ENCODE measurements at places on chromosomes 16 and 17.

GRCh38 chr17:66837885-66838665 is 3.2 kb downstream of the CACNG5 start:
- DNase-seq, result no peak

- no peak for DNase-seq
Measured at GRCh38 chr17:79517827-79518584, 92.8 kb downstream of the RBFOX3 start.

DNA sequence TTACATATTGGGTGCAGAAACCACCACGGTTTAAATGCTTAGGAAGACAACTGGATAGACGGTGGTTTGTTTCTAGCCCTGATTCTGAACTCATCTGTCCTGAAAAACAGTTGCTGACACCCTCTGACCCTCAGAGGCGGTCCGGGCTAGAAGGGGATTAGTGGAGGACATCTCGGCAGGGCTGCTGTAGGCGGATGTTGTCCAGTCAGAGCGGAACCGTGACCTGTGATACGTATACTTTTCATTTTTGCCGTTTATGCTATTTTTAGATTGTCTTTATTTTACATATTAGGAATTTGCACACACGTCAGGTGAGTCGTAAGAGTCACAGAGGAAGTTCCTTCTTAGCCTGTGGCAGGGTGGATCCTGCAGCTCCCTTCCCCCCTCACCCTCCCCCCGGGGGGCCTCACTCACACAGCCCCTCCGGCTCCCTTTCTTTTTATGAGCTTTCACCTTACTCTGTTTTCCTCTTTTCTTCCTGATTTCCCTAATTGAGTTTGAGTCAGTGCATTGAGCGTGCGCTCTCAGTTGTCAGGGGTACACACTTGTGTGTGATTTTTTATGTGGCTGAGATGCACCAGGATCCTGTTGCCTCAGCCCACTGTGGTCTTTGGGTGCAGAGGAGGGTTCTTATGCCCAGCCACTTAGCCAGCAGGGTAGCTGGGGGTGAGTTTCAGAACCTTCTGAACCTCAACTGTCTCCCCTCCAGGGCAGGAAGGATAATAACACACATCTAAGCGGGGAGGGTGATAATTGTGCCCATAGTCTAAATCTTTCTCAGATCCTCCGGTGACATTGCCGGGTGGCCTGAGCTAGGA is 211.1 kb upstream of the CHMP6 start:
- no peak for DNase-seq

GRCh38 chr16:29900888-29901606 is 759 bp downstream of the ASPHD1 start:
- DNase-seq, result no peak

GRCh38 chr17:51091635-51092034 is 29.0 kb downstream of the SPAG9 start:
- no peak for DNase-seq

DNA sequence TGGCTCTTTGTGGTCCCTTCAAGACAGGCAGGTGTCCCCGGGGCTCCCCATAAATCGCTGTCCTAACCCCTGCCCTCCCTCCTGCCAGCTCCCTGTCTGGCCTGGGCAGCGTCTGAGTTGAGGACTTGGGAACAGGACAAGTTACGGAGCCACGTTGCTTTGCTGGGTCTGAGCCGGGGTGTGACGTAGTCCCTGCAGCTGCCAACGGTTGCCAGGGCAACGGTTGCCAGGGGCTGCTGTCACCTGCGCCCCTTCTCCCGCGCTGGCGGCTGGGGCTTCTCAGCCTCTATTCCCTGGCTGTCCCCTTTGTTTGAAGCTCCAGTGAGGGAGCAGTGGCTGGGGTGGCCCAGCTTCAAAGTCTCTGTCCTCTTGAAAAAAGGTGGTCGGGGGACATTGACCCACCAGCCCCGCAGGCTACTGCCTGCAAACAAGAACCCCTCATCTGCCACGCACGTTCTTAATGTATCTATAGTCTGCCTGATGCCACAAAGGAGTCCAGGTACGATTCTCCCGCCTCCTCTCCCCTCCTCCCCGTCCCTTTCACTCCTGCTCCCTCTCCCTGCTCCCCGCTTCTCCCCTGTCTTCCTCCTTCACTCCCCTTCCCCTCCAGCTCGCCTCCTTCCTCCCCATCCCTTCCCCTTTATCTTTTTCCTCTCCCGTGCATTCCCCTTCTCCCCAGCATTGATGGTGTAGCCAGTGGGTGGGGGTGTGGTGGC is 10.9 kb downstream of the ADGRG1 start:
- peak; percentile 41 for DNase-seq

GRCh38 chr17:5522476-5522875 is 36.1 kb downstream of the MIS12 start:
- no peak for DNase-seq

GRCh38 chr17:63537991-63538692 is 12.1 kb upstream of the DCAF7 start:
- no peak for DNase-seq

GRCh38 chr16:21321736-21322135 is 43.6 kb upstream of the CRYM start:
- no peak for DNase-seq

GRCh38 chr17:78933959-78934568 is 8.9 kb upstream of the TIMP2 start:
- DNase-seq, result peak; percentile 95

DNA sequence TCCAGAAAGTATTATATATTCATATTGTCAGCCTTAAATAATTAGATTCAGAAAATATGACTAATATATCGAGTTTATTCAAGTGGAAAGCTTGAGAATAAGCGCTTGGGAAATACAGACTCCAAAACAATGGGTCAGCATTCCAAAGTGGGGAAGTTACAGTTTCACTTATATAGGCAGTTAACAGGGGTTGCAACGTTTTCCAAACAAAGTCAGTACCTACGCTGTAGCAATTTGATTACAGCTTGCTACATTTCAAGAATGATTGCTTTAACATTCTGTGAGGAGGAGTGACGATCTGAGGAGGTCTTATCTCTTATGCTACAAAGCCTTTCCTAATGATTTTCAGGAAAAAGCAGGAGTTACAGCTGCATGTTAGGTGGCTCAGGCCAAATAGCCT is 34.2 kb upstream of the HS3ST3A1 start:
- DNase-seq, result no peak

DNA sequence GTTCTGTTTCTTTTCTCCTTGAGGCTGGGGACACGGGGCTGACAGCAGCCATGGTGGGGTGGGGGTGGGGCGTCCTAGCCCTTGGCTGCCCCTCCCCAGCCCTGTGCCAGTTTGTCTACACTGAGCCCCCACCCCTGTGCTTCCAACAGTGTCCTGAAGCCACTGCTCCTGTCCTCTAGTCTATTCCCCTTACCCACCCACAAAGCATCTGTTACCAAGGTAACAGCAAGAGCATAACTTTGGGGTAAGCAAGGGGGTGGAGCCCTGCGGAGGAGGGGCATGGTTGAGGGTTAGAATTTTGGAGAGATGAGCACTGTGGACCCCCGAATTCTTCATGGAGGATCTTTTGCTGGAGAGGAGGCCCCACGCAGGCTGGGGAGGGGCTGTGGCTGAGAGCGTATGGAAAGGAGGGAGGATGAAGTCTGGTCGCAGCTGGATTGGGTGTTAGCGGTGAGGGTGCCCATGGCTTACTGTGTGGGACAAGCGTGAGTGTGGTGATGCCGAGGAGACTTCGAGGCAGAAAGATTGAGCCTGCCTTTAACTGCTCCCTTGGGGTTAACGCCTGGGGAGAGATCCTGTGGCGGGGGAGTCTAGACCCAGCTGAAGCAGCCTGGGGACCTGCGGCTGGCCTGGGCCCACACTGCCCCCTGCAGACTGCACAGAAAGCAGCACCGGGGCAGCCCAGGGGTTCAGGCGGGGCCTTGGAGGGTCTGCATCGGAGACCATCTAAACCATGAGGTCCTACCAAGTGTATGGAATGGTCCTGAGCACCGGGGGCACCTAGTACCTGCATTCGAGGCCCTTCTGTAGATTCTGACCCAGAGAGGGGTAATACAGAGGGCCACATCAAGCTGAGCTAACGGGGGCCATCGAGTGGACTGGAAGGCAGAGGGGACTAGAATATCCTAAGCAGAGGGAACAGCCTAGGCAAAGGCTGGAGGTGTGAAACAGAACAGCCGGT is 6.1 kb upstream of the STAC2 start:
- DNase-seq, result peak; percentile 40

GRCh38 chr17:53822764-53823163 is at the start of gene KIF2B:
TSS of gene KIF2B (plus strand) at chr17:53822927. CDS start at chr17:53823034, 107 bp downstream.
- DNase-seq, result no peak

GRCh38 chr16:52492789-52493357 is 54.1 kb downstream of the TOX3 start:
- no peak for DNase-seq

- peak; percentile 43 for DNase-seq
Measured at GRCh38 chr17:77281122-77281903, 140.5 kb downstream of the SEC14L1 start.

DNA sequence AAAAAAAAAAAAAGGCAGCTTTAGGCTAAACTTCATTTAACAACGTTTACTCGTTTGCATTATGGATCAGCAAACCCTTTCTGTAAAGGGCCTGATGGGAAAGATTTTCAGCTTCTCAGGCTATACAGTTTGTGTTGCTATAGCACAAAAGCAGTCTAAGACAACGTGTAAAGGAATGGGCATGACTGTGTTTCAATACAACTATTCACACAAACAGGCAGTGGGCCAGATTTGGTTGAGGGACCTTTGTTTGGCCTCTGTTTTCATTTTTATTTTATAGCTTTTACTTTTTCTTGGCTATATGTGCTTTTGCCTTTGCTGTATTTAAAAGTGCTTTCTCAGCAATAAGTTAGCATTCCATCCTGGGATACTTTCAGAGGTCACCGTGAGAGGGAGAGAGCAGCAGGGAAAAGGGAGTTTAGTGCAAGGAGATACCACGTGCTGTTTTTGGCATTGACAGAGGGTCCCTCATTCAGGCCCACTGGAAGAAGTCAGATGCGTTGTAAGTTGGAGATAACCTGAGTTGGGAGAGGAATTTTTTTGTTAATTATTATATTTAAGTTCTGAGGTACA is 335.6 kb downstream of the UTP18 start:
- no peak for DNase-seq

GRCh38 chr17:80408872-80409271 is 6.1 kb upstream of the ENDOV start:
- DNase-seq, result no peak

DNA sequence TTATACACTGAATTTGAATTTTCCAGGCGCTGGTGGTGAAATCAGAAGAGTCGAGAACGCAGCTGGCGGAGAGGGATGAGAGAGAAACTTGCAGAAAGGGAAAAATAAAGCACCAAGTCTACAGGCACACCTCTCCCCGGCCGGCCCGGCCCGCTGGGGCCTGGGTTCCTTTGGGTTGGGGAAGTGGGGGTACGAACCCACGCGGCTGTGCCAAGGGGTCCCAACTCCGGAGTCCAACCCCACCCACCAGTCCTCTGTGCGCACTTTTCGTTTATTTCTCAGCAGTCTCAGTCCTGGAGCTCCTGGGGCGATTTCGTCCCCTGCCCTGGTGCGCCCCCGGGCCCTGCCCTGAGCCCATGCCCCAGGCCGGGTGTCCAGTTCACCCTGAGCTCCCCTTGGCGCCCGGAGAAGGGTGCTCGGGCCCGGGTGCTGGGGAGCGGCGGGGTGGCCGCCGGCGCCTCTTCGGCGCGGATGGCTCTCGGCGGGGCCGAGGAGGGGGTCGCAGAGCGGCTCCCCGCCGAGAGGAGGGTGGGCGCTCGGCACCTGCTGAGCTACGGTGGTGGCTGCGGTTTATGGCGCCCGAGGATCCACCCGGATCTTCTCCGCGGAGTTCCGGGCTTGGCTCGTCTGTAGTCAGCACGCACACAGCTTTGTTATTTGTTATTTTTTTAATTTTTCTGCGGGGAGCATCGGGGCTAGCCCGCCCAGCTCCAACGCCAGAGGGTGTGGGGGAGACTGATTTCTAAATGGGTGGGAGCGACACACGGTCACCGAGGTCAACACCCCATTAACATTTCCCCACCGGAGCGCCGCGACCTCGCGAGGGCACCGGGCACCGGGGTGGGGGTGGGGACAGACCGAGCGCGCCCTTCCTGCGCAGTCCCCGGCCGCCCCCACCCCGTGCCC is 15.7 kb upstream of the CBX8 start:
- no peak for DNase-seq

DNA sequence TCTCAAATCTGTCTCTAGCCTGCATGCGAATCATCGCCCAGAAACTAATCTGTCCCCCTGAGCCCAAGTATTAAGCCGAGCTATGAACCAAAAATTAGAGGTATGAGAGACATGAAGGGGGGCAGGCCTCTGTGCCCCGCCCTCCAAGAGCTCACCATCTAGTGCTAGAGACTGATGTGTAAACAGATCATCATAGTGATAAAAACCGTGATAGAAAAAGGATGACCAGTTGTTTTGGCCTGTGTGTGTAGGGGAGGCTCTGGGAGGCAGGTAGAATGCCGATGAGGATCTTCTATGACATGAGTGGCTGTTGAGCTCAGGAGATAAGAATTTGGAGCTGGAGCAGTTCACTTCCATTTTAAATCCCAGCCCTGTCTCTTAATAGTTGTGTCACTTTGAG is 89.1 kb upstream of the TBX2 start:
- no peak for DNase-seq

- no peak for DNase-seq
Measured at GRCh38 chr16:47132308-47132707, 11.4 kb downstream of the NETO2 start.

DNA sequence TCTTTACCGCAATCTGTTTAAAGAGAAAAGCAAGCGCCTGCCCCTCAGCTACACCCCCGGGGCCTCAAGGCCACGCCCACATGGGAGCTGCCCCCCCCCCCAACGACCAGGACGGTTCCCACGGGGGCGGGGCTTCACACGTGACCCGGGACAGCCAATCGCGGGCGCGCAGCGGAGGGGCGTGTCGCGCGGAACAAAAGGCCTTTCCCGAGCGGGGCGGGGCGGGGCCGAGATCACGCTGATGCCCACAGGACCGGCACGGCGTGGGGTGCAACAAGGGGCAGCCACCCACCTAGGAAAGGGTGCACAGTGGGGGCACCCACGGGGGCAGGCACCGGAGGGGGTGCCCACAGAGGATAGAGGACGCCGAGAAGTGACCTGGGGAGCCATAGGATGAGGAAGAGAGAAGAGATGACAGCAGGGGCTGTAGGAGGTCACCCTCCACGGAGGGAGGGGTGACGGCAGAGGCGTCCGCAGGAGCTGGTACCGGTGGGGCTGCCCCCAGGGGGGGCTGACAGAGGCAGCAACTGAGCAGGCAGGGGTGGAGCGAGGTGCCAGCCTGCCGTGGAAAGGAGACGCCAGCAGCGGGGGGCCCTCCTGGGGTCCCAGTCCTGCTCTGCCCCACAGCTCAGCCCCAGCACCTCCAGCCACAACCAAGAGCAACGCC is 6.2 kb downstream of the UNKL start:
- peak; percentile 96 for DNase-seq

GRCh38 chr17:31673076-31673475 is 186.0 kb downstream of the COPRS start:
- DNase-seq, result no peak

DNA sequence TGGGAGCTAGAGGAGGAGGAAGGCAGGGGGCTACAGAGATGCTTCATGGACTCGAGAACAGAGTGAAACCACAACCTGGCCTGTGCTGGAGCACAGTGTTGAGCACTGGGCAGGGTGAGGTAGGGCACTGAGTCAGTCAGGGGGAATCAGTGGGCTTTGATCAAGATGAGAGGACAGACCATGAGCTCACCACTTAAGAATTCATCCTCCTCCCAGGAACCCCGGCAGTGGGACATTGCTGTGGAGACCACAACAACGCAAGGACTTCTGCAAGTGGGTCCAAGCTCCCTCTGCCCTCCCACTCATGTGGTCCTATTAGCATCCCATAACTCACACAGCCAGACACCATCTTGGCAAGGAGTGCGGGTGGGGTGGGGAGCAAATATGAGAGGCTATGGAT is 1.7 kb upstream of the CES5A start:
- no peak for DNase-seq

- no peak for DNase-seq
Measured at GRCh38 chr17:70021726-70022125, 53.3 kb upstream of the KCNJ16 start.

Data from left ventricle myocardium inferior (tissue), 1 donor.